ENCODE measurements at places on chromosomes 5 and 9.

DNA sequence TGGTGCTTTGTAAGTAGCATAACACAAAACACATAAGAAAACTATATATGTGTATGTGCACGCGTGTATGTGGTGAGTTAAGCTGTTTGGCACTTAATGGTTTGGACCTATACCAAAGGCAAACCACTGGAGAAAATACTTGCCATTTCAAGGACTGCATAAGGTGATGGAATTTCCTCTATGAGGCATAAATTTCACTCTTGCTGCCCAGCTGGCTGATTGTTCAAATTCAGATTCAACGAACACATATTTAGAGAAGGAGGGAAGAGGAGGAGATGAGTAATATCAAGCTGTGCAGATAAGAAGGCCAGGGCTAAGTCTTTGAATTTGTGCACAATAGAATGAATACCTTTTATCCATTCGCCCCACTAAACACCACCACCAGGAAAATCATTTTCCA, 470.6 kb upstream of the MPDZ start:
- no peak for DNase-seq

DNA sequence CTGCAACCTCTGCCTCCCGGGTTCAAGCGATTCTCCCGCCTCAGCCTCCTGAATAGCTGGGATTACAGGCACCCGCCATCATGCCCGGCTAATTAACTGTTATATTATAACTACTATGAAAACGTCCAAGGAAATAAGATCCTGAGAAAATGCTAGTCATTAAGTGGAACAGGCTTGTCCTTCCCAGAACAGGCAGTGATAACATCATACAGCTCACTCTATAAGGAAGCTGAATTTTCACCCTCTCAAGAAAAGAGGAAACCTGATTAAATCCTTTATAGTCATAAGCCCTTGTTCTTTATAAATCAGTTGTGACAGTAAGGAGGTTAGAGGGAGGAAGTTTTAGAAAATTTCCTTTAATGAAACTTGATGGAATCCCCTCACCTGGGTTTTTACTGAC, 163.9 kb upstream of the CLINT1 start:
- DNase-seq = no peak

- no peak for DNase-seq
Measured at GRCh38 chr5:76449606-76450005, 46.5 kb downstream of the IQGAP2 start.

GRCh38 chr5:134524826-134525682, at the start of gene JADE2:
Gene JADE2 (plus strand): TSS chr5:134525670. CDS start chr5:134535858, 10,188 bp downstream.
- DNase-seq = peak; percentile 87

DNA sequence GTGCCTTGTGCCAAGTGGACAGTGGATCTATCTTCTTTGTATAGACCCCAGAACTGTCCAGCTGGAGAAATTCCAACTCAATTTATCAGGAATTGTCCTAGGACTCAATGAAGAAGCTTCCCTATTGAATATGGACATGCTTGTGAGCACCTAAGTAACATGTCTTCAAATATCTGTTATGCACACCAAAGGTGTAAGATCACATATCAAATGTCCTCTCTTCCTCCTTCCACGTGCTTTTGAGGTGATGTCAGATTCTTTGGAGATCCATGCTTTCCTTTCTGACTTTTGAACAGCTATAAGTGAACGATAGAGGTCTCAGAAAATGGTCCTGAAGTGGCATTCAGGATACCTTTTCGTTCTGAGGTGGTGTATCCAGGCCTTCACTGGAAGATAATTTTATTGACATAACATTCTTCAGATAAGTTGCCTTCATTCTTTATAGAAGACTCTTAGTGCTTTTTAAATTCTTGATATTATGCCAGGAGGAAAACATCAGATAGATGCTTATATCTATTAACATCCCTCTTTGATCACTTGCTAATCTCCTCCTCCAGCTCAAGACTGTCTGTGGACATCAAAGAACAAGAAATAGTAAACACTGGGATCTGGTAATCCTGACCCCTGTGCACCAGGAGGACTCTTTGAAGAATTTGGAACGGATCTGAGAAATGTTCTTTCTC, 246.4 kb downstream of the SMARCA2 start:
- DNase-seq = no peak

All from Right ventricle myocardium inferior (tissue), 1 donor.